ENCODE measurements at places on chromosomes 13 and 19. TPM values are rescaled to one million over a fixed set of nuclear protein-coding genes. Genes with fewer than 3 reads are reported as not detected.

- H3K36me3 ChIP-seq = peaks cover 1% of the 10 kb centered on the region
- peaks cover 16% of the 10 kb centered on the region for H3K4me1 ChIP-seq
- no peaks in the 10 kb centered on the region for H3K27me3 ChIP-seq
Observed at GRCh38 chr13:94312511-94313216, 166.8 kb downstream of the DCT start.

DNA sequence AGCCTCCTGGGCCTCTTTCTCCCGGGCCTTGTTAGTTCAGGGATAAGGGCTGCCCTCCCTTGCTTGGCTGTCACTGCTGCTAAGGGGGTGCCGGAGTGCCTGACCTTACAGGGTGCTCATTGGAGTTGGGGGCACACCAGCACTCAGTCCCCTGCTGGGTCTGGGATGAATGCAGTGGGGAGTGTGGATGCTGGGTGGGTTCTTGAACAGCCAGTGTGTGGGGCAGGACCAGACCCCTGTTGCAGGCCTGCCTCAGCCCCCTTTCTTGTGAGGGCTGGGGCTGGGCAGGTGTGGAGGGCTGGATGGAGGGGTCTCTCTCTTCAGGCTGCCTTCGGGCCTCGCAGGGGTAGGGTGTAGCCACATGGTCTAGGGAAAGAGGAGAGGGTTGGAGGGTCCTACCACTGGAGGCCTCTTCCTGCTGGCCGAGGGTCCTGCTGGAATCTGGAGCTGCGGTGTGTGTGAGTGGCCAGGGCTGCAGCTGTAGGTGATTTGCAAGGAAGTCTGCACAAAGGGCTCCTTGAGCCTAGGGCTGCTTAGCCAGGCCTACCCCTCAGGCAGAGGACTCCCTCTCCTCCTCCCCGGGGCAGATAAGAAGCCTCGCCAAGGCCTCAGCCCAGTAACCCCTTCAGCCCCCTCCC is 3.2 kb downstream of the CEBPA start:
- no peak for DNase-seq
- no peaks in the 10 kb centered on the region for H3K36me3 ChIP-seq
- no peak overlapping the region for H3K4me3 ChIP-seq

DNA sequence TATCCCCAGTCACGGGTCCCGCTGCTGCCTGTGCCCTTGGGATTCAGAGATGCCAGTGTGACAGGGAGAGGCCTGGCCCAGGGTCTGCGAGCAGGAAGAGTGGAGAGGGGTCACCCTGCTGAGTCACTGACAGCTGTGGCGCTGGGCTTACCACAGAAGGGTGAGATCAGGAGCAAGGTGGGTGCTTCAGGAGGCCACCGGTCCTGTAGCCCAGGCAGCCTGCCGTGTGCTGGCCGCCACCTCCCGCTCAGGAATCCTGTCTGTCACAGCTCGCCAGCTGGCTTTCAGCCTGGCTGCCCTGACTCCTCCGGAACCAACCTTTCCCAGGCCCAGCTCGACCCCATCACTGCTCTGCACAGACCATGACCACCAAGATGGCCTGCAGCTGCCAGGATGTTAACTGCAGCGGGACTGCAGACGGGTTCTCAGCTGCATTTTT is 25.3 kb downstream of the NAXD start:
- peaks cover 25% of the 10 kb centered on the region for H3K36me3 ChIP-seq
- H3K4me3 ChIP-seq = no peak overlapping the region
- H3K4me1 ChIP-seq = peaks cover 8% of the 10 kb centered on the region
- no peaks in the 10 kb centered on the region for H3K27me3 ChIP-seq
- no peak for DNase-seq

- no peak overlapping the region for H3K27ac ChIP-seq
- H3K4me3 ChIP-seq = no peak overlapping the region
- no peaks in the 10 kb centered on the region for H3K36me3 ChIP-seq
- DNase-seq = no peak
- H3K27me3 ChIP-seq = no peaks in the 10 kb centered on the region
Observed at GRCh38 chr13:95361686-95362085, 60.4 kb upstream of the ABCC4 start.

- DNase-seq = no peak
- H3K4me1 ChIP-seq = no peaks in the 10 kb centered on the region
- no peaks in the 10 kb centered on the region for H3K27me3 ChIP-seq
- H3K4me3 ChIP-seq = no peak overlapping the region
- no peak overlapping the region for H3K27ac ChIP-seq
- H3K36me3 ChIP-seq = peaks cover 67% of the 10 kb centered on the region
Observed at GRCh38 chr19:57288373-57288772, 8.1 kb downstream of the ZNF460 start.

DNA sequence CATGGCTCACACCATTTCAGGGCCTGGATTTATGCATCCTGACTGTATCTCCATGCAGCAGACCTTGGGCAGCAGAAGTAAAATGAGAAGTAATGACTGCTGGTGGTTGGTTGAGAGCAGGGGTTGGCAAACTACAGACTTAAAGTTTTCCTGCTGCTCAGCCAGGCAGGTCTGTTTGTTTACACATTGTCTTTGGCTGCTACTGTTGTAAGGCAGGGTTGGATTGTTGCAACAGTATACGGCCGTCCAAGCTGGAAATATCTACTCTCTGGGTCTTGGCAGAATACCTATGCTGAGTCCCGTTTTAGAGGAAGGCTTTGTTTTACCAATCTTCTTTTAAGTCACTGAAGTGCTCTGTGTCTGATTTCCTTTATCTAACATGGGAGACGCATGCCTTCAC is 13.5 kb downstream of the SNRNP70 start:
- peaks cover 22% of the 10 kb centered on the region for H3K36me3 ChIP-seq
- DNase-seq = no peak
- no peaks in the 10 kb centered on the region for H3K4me1 ChIP-seq
- no peak overlapping the region for H3K4me3 ChIP-seq
- H3K27ac ChIP-seq = no peak overlapping the region
- no peaks in the 10 kb centered on the region for H3K27me3 ChIP-seq

Gene ZNF761
- total RNA-seq = 65.9 TPM

Gene ERICH4
- not detected for total RNA-seq

Gene PEAK3
- not detected for total RNA-seq
